ENCODE measurements at places on chromosomes 7 and 10.

DNA sequence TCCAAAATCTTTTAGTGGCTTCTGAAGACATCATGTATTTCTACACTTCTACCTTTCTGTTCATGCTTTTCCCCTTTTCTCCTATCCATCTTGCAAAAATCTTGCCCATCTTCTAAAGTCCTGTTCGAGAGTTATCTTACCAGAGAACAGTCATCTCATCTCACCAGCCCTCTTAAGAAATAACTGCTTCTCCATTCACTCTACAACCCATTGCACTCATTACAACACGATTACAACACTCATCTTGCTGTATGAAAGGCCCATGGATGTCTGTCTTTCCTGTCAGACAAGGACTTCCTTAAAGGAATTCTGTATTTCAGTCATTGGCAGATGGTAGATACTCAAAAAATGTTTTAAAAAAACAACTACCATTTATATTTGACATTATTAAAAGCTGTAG, 30.8 kb downstream of the ZNF438 start:
- DNase-seq, result no peak
- H3K36me3 ChIP-seq, result no peaks in the 10 kb centered on the region
- no peaks in the 10 kb centered on the region for H3K27me3 ChIP-seq
- no peak overlapping the region for H3K4me3 ChIP-seq

GRCh38 chr10:6953271-6953801, 373.3 kb upstream of the PRKCQ start:
- H3K27ac ChIP-seq, result no peak overlapping the region
- no peaks in the 10 kb centered on the region for H3K27me3 ChIP-seq
- no peaks in the 10 kb centered on the region for H3K4me1 ChIP-seq
- DNase-seq, result no peak

GRCh38 chr10:44379907-44380306, 5.0 kb downstream of the CXCL12 start:
- no peaks in the 10 kb centered on the region for H3K4me1 ChIP-seq
- no peak for DNase-seq
- H3K27ac ChIP-seq, result no peak overlapping the region
- H3K27me3 ChIP-seq, result peaks cover 22% of the 10 kb centered on the region
- no peak overlapping the region for H3K4me3 ChIP-seq
- no peaks in the 10 kb centered on the region for H3K36me3 ChIP-seq

DNA sequence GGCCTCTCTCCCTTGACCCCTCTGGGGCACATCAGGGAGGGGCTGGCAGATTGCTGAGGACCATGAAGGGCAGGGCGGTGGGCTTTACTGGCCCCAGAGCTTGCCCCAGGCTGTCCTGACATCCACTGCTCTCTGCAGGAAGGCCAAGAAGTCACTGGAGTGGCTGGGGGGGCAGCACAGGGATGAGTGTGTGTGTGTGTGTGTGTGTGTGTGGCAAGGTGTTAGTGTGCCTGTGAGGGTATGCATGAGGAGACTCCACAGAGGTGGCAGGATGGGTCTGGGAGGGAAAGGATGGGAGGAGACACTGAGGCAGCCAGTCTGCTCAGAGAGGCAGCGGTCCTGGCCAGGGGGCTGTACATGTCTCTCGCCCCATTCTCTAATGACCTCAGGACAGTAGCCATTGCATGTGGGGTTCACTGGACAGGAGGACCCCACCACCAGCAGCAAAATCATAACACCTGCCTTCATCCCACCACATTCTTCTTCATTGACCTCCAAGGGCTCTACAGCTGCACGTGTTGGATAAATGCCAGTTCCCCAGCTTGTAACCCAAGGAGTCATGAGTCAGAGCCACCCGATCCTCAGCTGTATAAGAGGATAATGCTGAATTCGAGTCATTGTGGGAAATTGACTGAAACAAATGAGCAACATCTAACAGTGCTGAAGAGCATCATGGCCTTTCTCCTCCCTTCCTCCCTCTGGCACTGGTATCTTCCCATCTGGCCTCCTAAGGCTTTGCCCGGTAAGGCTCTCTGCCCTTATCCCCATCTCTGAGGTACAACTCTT, 720.5 kb downstream of the GRID1 start:
- no peaks in the 10 kb centered on the region for H3K27me3 ChIP-seq
- no peak overlapping the region for H3K27ac ChIP-seq
- H3K36me3 ChIP-seq, result no peaks in the 10 kb centered on the region
- peaks cover 43% of the 10 kb centered on the region for H3K4me1 ChIP-seq
- DNase-seq, result peak; percentile 59

- H3K27me3 ChIP-seq, result no peaks in the 10 kb centered on the region
- no peak for DNase-seq
- H3K36me3 ChIP-seq, result no peaks in the 10 kb centered on the region
- no peak overlapping the region for H3K4me3 ChIP-seq
These were observed 48.7 kb downstream of the C1GALT1 start for GRCh38 chr7:7231000-7231399.

GRCh38 chr10:42939685-42940366, 137.0 kb upstream of the RET start:
- DNase-seq, result no peak
- H3K4me3 ChIP-seq, result no peak overlapping the region
- no peaks in the 10 kb centered on the region for H3K27me3 ChIP-seq
- no peak overlapping the region for H3K27ac ChIP-seq

- H3K36me3 ChIP-seq, result no peaks in the 10 kb centered on the region
- DNase-seq, result no peak
- no peak overlapping the region for H3K27ac ChIP-seq
- peaks cover 3% of the 10 kb centered on the region for H3K27me3 ChIP-seq
These were observed 534.5 kb downstream of the TNS3 start for GRCh38 chr7:47047384-47047783.

DNA sequence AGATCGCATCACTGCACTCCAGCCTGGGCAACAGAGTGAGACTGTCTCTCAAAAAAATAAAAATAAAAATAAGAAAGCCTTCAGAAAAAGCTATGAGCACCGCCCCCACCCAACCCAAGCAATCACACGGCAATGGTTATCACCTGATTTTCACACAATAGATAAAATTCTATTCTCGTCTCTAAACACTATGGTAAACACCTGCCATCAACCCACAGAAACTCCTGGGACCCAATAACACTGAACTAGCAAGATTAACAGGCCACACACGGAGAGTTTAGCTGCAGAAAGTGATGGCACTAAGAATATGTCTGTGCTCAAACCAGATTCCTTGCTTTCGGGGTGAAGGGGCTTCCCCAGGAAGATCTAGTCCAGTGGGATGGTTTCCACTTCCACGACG, 173.8 kb downstream of the DIP2C start:
- no peak for DNase-seq
- no peaks in the 10 kb centered on the region for H3K27me3 ChIP-seq
- H3K4me1 ChIP-seq, result peaks cover 14% of the 10 kb centered on the region
- H3K4me3 ChIP-seq, result no peak overlapping the region
- no peak overlapping the region for H3K27ac ChIP-seq

GRCh38 chr10:106573106-106573505, 591.4 kb downstream of the SORCS1 start:
- no peak overlapping the region for H3K4me3 ChIP-seq
- H3K27ac ChIP-seq, result peak overlapping the region; percentile 23
- H3K36me3 ChIP-seq, result no peaks in the 10 kb centered on the region
- H3K27me3 ChIP-seq, result no peaks in the 10 kb centered on the region
- DNase-seq, result no peak

- no peaks in the 10 kb centered on the region for H3K4me1 ChIP-seq
- H3K27me3 ChIP-seq, result no peaks in the 10 kb centered on the region
- no peaks in the 10 kb centered on the region for H3K36me3 ChIP-seq
- DNase-seq, result no peak
- no peak overlapping the region for H3K27ac ChIP-seq
- no peak overlapping the region for H3K4me3 ChIP-seq
These were observed 61.5 kb downstream of the HECTD2 start for GRCh38 chr10:91471602-91472001.

DNA sequence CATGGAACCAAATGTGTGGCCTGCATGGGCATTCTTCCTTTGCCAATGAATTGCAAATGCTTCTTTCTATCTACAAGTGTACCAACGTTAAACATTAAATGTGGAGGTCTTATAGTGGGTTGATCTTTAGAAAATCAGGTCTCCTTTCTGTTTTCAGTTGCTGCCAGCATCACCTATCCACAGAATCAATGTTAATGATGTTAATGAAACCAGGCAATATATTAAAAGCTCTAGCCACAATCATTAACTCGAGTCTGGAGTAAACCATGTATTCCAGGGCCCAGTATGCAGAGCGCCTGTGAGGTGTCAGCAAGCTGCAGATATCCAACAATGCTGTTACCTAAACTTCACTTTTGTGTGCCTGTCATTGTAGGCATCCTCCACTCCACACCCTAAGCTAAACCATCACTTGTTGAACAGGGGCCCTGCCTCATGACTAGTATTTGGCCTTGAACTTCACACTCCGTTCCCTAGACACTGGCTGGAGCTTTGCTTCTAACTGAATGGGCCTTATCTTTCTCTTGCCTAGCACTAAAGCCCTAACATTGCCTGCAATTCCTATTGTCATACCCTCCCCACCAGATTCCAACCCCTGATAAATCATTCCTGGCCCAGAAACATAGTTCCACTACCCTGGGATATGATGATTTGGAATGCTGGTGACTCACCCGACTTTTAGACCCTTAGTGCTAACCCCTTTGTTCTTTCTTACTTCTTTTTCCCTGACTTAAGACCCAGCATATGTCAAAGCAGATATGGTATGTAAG, 24.3 kb upstream of the ITGB8 start:
- no peak for DNase-seq
- peaks cover 3% of the 10 kb centered on the region for H3K4me1 ChIP-seq
- no peak overlapping the region for H3K27ac ChIP-seq
- no peaks in the 10 kb centered on the region for H3K27me3 ChIP-seq

- no peaks in the 10 kb centered on the region for H3K36me3 ChIP-seq
- H3K4me1 ChIP-seq, result no peaks in the 10 kb centered on the region
- H3K4me3 ChIP-seq, result no peak overlapping the region
- no peak for DNase-seq
These were observed 7.9 kb upstream of the XPNPEP1 start for GRCh38 chr10:109931163-109931562.

DNA sequence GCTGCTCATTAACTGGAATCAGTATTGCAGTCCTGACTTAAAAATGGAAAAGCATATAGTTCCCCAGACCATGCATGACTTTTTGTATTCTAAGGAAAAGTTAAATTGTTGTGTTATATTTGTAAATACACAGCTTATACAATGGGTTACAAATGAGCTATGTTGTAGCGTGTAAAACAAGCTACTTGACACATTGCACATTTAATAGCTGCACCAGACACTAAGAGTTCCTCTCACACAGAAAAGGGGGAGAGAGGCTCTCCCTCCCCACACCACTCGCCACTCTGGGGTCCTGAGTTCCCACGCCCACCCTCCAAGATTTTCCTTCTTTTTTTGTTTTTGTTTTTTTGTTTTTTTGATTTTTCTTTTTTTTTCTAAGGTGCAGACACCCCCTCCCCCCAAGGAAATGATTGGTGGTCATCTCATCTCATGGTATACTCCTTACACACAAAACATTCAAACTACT, 6.3 kb downstream of the KLF6 start:
- H3K36me3 ChIP-seq, result peaks cover 59% of the 10 kb centered on the region
- no peaks in the 10 kb centered on the region for H3K27me3 ChIP-seq
- H3K27ac ChIP-seq, result peak overlapping the region; percentile 100
- no peak for DNase-seq

GRCh38 chr10:47207281-47207615, 92.7 kb upstream of the GDF10 start:
- no peaks in the 10 kb centered on the region for H3K36me3 ChIP-seq
- no peaks in the 10 kb centered on the region for H3K4me1 ChIP-seq
- DNase-seq, result no peak

DNA sequence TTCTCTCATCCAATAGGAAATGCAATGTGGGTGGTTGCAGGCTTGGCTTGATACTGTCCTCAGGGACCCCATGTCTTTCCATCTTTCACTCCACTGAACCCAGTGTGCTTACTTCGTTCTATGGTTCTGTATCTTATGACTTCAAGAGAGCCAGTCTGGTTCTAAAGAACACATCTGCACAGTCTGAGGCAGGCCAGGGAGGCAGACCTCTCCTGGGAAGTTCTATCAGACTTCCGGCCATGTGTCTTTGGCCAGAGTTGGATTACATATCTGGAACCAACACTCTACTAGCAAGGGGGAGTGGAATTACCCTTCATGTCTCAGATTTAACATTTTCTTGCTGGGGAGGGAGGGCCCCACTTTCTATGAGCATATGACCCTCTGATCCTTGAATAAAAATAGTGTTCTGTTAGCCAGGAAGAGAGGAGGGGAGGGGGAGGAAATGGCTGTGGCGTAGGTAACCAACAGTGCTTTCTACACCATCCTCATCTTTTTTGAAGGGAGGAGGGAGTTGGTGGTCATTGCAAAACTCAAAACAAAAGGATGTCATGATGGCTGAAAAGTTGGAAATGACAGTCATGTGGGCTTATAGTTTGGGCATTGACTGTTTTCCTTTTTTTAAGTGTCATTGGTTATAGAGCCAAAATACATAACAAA, 370.2 kb downstream of the GATA3 start:
- no peak overlapping the region for H3K4me3 ChIP-seq
- DNase-seq, result no peak
- no peaks in the 10 kb centered on the region for H3K4me1 ChIP-seq
- H3K36me3 ChIP-seq, result no peaks in the 10 kb centered on the region

DNA sequence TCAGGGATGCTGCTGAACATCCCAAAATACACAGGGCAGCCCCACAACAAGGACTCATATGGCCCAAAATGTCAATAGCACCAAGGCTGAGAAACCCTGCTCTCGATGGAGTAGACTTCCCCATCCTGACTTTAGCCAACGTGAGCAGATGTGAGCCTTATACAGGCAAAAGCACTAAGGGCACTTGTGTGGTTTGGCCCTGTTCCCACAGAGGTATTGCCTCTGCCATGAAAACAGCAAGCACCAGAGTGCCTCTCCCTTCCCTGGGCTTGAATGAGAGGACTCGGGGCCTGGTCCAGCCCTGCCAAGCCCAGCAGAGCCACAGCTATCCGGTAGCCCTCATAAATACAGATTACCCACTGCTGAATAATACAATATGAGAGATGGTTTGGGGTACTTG, 47.5 kb downstream of the ACSM6 start:
- no peak overlapping the region for H3K27ac ChIP-seq
- no peaks in the 10 kb centered on the region for H3K27me3 ChIP-seq
- H3K4me1 ChIP-seq, result peaks cover 5% of the 10 kb centered on the region
- H3K4me3 ChIP-seq, result no peak overlapping the region
